ENCODE measurements at places on chromosomes 6 and 20. TPM values are rescaled to one million over a fixed set of nuclear protein-coding genes. Genes with fewer than 3 reads are reported as not detected.

The SEMG1 gene
- not detected for total RNA-seq

The WFDC5 gene
- not detected for total RNA-seq

The PRICKLE4 gene
- total RNA-seq, result 2.9 TPM

The GTF3C6 gene
- 53.1 TPM for total RNA-seq

The MSH5 gene
- total RNA-seq, result 8.8 TPM

Data from ovary (tissue), 10 donors.